ENCODE measurements at places on chromosomes 2 and 18.
A peak's percentile ranks its signal among the peaks of the same experiment; 100 is the strongest.

- peak; percentile 52 for DNase-seq
Observed at GRCh38 chr2:175180701-175181103, 808 bp downstream of the ATP5MC3 start.

DNA sequence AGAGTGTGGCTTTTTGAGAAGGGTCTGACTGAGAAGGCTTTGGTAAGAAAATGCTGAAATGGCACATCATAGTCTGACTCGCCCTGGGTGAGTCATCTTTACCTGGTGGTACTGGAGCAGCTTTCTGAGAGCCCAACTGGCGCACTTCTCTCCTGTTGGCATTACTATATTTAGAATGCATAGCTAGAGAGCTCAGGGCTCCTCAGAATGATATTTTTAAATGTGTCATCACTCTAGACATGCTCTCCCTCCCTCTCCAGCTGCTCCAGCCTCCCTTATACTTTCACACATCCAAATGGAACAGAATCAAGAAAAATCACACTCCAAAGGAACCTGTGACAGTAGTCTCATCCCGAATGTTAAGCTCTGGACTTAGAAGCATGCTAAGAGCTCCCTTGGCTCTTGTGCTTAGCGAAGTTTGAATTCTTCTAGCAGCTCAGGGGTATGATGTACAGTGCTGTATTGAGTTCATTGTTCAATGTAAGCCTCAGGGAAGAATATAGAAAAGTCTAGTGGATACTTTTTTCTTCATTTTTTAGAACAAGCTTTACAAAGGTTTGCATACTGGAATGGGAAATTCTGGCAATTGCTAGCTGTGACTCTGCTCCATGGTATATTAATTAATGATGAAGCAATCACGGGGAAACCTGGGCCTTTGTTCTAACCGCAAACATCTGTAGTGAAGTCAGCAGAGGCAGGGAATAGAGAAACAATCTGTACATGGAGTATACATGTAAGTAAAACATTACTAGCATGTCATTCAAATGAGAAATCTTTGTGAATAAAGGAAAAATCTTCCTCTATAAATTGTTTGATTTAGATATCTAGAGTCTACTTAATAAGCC, 751.2 kb upstream of the NRXN1 start:
- DNase-seq: no peak

- DNase-seq: no peak
Observed at GRCh38 chr2:4553241-4553640, 849.9 kb downstream of the DCDC2C start.

DNA sequence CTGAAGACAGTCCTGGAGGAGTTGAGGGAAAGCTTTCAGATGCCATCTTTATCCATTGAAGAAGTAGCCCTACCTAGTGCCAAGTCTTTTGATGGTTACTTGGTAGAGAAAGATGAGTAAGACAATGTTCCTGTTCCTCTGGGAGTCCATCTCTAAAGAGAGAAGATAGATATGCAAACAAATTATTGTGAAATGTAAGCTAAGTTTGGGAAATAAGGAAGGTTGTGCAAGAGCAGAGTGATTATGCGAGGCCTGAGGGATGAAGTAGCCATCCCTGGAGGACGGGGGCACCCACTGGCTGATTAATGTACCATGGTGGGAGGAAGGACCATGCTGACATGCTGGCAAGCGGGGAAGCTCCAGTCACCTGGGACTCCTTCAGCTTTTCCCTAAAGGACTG, 994 bp upstream of the DTNA start:
- no peak for DNase-seq

- DNase-seq: no peak
Observed at GRCh38 chr2:123953846-123954245, 71.2 kb upstream of the CNTNAP5 start.

GRCh38 chr2:238847841-238848690, at the start of gene TWIST2:
TSS of gene TWIST2 (plus strand) at chr2:238848085. CDS start at chr2:238848216, 131 bp downstream.
- DNase-seq: peak; percentile 81

DNA sequence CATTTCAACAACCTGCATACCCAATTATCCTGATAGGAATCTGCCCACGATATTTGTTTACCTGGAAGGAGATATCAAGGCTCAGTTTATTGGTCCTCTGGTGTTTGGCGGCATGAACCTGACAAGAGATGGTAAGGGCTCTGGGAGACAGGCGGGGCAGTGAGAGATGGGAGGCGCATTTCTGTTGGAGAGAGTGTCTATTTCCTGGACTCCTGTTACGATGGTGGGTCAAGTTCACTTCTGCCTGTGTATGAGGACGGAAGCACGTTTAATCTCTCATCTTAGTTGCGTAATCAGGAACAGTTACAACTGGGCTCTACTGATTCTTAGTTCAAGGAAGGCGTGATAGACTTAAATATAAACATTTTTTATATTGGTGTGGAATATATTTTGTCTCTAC, 8.9 kb downstream of the PDCL3 start:
- DNase-seq: no peak

DNA sequence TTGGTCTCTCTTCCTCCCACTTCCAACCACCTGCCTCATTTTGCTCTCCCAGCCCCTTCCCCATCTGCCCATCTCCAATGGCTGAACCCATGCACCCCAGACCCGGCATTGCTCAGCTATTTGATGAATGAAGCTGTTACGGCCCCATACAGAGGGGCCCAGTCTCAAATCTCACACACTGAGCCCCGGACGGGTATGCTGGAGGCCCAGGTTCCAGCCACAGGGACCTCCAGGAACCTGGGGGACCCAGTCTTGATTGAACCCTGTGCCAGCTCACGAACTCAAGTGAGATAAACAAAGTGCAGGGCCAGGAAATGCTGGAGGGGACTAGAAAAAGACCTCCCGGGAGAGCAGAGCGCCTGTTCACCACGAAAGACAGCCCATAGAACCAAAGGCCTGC, 63.4 kb upstream of the TEX51 start:
- no peak for DNase-seq

DNA sequence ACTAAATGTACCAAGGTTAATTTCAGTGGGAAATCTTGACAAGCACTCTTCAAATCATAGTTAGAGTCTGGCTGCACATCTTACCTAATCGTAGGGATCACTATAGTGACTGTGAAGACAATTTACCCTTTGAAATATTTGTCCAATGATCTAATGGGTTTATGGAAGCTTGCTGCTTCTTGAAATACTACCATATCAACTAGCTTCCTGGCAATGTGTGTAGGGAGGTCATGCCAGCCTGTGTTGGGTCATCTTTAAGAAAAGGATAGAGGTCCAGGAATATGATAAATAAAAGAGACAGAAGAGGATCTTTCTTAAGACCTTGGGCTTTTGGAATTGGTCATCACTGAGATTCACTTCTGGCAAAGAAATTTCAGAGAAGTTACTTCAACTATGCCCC, 84.4 kb downstream of the POLE4 start:
- DNase-seq: no peak

GRCh38 chr2:215904101-215904500, 109.2 kb downstream of the MREG start:
- DNase-seq: no peak

GRCh38 chr2:37319754-37320609, 4.7 kb downstream of the PRKD3 start:
- DNase-seq: no peak

- DNase-seq: no peak
Observed at GRCh38 chr2:191738003-191738402, 60.1 kb downstream of the NABP1 start.

DNA sequence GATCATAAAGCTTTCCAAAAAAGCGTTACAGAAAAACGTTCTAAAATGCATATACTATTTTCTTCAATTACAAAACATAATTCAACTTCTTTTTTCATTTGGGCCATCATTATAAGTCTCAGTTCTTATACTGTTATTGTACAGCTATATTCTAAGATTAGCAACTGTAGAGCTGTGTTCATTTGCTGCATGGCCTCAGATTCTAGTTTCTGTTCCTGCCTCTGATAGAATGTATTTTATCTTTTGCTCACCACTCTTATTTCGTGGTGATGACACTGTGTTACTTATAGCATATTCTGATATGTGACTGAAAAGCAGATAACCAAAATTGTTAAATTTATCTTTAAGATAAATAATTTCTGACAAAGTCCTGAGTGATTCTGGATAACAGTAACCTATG, 67.2 kb downstream of the PTRHD1 start:
- DNase-seq: no peak

- DNase-seq: no peak
Observed at GRCh38 chr2:14540015-14540414, 92.5 kb upstream of the LRATD1 start.

- DNase-seq: no peak
Observed at GRCh38 chr2:171610824-171611223, 76.4 kb upstream of the DYNC1I2 start.

- DNase-seq: no peak
Observed at GRCh38 chr2:16031058-16031847, 90.9 kb downstream of the MYCN start.

DNA sequence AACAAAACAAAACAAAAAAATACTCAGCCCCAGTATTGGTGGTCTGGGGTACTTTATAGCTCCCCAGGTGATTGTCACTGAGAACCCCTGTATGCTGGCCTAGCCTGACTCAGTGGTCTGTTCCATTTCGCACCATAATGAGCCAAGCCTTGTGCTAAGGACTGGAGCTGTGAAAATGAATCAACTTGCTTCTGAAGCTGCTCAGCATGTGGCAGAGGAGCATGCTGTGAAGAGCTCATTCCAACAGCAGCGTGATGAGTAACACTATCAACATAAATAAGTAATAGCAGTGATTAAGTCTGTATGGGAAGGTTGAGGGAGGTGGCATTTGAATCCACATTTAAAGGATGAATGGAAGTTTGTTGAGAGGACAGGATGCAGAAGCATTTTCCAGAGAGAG, 67.2 kb upstream of the ATL2 start:
- DNase-seq: no peak

DNA sequence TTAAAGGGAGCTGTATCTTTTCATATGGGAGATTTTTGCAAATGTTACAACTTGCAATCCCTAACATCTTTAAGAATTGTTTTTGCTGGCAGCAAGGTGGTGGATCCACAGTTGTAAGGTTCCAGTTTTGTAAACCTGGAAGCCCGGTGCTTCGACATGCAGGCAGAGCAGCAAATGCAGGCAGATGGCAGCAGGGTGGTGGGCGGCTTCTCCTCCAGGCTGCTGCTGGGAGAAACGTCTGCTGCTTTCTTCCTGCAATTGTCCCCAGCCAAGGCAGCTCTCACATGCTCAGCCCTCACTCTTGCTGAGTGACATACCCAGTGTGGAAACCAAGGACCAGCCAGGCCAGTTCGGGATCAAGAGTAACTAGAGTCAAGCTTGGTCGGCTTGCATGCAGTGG, 166.0 kb downstream of the SEPTIN10 start:
- DNase-seq: no peak

GRCh38 chr2:8719528-8719927, 37.7 kb downstream of the ID2 start:
- DNase-seq: no peak

DNA sequence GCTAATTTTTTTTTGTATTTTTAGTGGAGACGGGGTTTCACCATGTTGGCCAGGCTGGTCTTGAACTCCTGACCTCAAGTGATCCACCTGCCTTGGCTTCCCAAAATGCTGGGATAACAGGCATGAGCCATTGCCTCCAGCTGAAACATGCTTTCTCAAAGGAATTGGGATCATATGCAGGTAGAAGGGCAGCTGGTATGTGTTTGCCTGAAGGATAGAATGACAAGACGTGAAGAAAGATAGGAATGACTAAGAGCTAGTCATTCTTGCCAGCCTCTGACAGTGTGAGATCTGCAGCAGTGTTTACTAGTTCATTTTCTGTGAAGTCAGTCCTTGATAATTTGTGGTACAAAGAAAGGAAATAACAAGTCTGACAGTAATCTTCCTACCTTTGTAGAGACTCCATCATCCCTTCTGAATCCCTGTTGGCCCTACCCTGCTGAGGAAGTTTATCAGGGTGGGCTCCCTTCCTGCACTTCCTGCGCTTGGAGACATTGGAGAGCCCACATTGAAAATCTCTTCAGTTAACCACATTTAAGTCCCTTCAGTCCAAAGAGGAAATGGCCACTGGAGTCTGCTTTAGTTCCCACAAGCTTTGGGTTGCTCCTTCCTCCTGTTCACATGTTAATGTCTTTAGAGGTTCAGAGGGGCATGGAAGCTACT, 14.7 kb downstream of the CFLAR start:
- DNase-seq: no peak

- no peak for DNase-seq
Observed at GRCh38 chr18:23204589-23205235, 69.4 kb downstream of the CABLES1 start.

Measured in ureter (tissue), 1 donor.